ENCODE measurements at places on chromosomes 16 and 17.

DNA sequence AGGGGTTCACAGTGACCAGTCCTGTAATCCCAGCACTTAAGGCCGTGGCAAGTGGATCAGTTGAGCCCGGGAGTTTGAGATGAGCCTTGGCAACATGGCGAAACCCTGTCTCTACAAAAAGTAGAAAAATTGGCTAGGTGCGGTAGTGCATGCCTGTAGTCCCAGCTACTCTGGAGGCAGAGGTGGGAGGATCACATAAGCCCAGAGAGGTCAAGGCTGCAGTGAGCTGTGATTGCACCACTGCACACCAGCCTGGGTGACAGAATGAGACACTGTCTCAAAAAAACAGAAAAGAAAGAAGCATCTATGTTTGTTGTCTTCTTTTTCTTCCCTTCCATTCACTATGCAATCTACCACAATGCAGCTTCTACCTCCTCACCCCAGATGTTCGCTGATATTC, 151.9 kb upstream of the RBL2 start:
- no peak for DNase-seq

DNA sequence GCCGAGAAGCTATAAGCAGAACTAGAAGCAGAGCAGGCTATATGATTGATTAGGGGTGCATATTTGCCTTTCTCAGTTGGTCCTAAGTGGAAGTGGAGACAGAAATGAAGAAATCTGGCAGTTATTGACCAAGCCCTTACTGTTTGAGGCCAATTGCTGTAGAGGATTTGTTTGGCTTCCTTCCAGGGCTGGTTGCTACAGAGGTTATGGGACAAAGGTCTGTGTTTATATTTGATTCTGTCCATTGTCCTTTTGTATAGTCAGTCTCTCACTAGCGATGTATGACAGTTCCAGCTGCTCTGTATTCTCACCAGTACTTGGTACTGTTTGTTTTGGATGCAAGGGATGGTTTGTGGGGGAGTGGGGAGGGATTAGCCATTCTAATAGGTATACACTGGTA, 7.3 kb upstream of the ALOX15 start:
- DNase-seq: no peak

GRCh38 chr17:30217054-30217453, 18.4 kb downstream of the SLC6A4 start:
- no peak for DNase-seq

DNA sequence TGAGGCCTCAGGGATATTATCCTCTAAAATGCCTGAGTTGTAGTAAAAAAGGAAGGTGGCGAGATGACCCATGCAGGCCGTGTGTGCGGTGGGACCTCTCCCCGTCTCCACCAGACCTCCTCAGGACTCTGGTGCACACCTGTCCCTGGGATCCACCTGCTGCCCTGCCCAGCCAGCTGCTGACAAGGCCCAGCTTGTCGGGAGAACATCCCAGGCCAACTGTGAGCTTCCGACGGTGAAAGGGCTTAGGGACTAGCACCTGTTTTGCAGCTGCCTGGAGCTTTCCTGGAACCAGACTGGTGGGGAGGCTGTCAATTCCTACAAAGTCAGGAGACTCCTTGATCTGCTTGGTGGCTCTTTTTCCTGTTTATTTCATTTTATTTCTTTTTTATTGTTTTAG, 11.6 kb downstream of the IL34 start:
- no peak for DNase-seq

Data from activated gamma-delta T cell treated with Interleukin-2 at 50 U/mL for 16 hours (primary cell).